ENCODE measurements at places on chromosomes 4 and X.

DNA sequence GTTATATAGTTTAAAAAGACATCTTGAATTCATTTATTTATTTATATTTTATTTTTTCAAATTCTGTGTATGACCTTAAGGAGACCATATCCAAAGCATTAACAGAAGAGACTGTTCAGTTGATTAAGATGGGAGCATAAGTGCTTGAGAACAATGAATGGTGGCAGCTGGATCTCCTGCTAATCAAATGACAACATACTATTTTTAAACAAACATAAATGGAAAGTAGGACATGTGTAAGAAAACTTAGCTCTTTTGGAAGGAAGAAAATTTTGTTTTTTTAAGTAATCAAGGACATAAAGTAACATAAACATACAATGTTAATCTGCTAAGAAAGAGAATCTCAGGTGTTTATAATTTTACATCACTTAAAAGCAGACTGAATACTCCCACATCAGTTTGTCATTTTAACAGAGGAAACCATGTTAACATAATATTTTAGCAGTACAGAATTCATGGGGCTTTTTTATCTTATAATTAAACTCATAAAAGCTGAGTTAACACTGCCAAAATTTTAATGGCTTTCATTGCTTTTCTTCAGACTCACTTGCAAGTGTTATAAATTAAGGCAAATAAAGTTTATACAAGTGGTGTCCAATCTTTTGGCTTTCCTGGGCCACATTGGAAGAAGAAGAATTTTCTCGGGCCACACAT is 95.1 kb downstream of the MAD2L1 start:
- DNase-seq: no peak

DNA sequence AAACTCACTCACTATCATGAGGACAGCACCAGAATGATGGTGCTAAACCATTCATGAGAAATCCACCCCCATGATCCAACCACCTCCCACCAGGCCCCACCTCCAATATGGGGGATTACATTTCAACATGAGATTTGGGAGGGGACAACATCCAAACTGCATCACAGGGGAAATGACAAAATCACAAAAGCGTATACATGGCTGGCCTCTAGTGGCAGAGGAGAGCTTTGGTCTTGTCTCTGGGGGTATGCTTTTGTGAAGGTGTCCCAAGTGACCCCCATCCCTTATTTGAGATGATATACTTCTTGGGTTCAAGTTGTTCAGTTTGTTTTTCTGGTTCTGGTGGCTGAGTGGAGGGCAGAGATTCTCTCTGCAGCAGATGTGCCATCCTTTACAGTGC is 8.5 kb upstream of the SETD7 start:
- DNase-seq: no peak

DNA sequence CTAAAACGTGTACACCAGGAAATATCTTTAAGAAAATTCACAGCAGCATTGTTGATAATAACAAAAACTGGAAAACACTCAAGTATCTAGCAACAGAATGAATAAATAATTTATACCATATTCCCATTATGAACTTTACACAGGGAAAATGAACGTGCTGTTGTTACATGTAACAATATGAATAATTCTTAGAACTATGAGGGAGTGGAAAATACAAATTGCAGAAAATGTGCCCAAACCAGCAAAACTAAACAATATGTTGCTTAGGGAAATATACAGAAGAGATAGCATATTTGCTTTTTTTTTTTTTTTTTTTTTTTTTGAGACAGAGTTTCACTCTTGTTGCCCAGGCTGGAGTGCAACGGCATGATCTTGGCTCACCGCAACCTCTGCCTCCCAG is 14.8 kb upstream of the FAT1 start:
- DNase-seq: no peak

DNA sequence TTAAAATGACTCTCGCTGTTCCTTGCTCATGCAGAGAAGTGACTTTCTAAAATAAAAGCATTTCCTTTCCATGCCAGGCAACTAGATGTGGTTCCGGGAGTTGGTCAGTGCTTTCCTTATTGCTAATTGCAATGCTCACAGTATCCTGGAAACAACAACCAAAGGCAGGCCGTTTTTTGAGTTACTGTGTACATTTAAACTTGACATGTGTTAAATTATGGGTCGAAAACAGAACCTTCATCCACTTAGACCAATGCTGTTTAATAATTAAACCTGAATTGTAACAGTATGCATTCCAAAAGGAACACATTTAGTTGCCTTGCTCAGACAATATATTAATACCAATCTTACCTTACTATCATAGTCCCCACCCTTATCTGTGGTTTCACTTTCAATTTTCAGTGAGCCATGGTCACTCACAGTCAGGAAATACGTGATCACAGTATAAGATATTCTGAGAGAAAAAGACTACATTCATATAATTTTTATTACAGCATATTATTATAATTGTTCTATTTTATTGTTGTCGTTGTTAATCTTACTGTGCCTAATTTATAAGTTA is 102.6 kb downstream of the HS6ST2 start:
- no peak for DNase-seq

GRCh38 chrX:153525451-153525850 is 8.0 kb downstream of the ATP2B3 start:
- no peak for DNase-seq

GRCh38 chr4:98245226-98245625 is 16.0 kb upstream of the RAP1GDS1 start:
- DNase-seq: no peak

DNA sequence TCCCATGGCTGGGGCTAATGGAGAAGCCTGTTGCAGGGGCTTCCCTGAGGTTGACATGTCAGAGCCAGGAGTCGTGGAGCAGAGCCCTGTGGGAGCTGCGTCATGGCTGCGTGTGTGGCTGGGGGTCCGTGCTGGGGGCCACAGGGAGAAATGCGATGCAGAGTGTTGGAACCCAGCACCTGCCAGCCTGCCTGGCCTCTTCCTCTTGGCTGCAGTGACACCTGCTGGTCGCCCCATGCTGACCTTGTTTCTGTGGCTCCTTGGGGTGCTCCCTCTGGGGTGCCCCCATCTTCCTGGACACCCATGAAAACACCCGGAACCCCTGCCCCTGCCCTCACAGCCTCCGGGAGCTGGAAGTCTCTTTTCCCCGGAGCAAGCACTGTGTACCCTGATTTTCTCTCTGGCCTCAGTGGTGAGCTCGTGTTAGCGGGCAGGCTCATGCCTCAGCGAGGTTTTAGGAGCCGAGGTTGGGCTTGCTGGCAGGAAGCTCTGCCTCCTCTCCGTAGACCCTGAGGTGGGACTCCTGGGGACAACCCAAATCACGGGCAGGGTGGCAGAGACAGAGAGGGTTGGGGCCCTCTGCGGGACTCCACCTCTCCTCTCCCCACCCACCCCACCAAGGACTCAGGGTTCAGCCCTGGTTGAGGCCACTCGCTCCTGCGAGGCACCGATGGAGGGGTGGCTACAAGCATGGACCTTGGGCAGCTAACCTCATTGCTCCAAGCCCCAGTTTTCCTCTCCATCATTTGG is 103.7 kb downstream of the SORCS2 start:
- peak; percentile 2 for DNase-seq

DNA sequence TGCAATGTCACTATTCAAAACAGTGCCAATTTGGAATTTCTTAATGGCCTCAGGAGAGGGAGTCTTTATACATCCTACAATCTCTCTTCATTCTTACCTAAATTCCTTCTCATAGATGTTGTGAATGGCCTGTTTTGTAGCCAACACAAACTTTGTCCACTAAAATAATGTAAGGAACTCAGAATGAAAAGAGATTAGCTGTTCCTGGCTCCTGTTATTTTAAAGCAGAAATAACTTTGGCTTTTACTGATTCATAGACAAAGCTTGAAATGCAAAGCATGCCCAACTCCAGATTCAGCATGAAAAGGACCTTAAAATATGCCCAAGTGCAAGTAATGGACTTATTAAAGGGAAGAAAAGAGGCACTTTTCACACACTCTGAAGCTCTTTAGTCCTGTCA is 146.0 kb upstream of the GPC4 start:
- no peak for DNase-seq

DNA sequence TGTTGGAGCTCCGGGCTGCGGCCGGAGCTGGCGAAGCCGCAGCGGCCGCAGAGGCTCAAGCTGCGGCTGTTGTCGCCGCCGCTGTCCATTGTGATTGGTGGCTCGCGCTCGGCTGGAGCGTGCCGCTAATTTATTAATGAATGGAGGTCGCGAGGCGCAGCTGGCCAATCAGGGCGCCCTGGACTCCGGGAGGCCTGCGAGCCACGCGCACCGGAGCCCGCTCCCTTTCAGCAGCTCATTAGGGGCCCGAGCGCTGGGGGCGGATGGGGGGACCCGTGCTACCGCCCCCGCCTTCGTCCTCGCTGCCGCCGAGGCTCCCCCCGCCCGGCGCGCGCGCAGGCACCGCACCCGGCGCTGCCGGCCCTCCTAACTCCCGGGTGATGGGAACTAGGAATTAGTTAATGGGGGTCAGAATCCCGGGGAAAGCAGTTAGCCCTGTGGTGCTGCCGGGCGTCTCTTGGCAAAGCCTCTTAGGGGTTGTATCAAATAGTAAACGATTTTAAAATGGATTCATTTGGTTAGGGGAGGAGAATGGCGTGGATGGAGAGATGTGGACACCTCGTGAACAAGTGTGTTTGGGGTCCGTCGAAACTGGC is 589 bp upstream of the NEUROG2 start:
- DNase-seq: no peak

DNA sequence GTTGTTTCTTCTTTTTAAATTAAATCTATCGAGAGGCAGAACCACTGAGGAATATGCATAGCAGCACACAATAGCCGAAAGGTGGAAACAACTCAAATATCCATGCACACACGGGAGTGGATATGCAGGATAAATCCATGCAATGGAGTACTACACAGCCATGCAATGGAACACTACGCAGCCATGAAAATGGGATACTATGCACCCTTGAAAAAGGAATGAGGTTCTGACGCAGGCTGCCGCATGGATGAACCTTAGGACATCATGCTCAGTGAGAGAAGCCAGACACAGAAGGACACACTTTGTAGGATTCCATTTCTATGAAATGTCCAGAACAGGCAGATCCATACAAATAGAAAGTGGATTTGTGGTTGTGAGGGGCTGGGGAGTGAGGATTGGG is 18.4 kb upstream of the P2RY8 start:
- no peak for DNase-seq

DNA sequence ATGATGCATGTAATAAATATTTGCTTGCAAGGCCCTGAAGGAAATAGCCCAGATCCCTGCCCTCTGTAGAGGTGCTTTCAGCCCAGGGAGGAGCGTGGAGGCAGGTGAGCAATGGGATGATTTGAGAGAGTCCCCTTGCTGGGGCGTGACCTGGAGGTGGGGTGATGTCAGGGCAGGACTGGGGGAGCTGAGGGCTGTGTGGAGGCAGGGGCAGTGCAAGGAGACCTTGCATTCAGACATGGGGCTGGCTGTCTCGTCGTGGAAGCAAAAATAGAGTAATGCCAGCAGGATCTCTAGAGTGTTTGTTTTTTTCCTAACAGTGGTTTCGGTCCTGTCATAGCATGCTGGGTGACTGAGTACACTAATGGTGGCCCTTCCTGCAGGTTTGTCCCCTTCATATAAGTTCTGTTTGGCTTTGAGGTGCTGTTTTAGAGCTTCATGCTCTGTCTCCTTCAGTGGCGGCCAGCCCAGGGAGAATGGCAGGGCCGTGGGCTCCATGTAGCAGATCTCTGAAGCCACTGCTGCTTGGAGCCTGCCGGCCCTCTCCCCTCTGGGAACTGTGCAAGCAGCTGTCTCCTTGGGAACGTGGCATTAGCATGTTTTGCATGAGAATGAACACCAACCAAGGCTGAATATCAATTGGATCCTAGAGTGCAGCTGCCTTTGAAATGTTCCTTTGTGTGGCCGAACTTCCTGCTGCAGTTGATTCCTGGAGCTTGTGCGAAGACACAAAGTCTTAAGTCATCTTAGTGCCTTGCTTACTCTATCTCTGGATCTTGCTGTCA is 39.3 kb upstream of the CLDN34 start:
- no peak for DNase-seq

- no peak for DNase-seq
Observed at GRCh38 chr4:43842594-43842993, 606.0 kb downstream of the KCTD8 start.

DNA sequence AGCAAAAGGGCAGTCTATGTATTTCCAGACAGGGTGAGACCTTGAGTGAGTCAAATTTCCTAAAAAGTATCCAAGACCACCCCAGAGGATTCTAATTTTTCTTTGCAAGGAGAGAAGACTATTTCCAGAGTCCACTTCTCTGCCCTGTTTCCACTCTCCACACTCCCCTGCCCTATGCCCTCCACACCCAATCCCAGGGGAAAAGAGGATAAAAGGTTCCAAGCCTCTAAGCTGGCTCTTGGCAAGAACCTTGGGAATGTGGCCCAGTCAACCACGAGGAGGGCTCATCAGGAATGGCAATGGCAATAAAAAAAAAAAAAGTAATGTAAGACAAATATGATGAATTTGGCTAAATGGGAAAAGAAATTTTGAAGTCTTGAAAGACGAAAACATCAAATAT is 65.9 kb downstream of the SRPX start:
- no peak for DNase-seq

DNA sequence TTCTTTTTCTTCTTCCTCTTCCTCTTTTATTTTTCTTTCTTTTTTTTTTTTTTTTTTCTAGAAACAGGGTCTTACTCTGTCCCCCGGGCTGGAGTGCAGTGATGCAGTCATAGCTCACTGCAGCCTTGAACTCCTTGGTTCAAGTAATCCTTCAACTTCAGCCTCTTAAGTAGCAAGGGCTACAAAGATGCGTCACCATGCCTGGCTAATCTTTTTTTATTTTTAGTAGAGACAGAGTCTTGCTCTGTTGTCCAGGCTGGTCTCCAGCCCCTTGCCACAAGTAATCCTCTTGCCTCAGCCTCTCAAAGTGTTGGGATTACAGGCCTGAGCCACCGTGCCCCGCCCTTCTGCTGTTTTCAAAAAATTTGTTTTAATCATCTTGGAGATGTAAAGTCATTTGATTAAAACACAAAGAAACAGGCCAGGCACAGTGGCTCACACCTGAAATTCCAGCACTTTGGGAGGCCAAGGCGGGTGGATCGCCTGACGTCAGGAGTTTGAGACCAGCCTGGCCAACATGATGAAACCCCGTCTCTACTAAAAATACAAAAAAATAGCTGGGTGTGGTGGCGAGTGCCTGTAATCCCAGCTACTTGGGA is 28.1 kb downstream of the SYNPO2 start:
- DNase-seq: no peak

DNA sequence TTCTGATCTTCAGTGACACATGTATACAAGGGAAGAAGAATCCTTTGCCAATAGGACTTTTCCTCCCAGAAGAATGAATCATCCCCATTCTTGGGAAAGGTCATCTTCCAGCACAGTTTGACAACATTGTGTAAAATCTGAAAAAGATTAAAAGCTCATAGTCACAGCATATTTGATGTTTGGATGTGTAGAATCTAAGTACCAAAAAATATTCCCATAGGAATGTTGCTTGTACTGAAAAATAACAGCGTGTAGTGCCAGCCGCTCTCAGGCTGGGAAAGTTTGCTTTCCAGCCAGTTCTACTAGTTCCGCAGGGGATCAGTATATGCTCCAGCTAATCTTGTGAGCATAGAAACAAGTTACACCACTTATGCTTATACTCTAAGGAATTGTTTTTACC is 74.7 kb upstream of the IL13RA1 start:
- DNase-seq: no peak

Data from activated T-cell treated with anti-CD3 and anti-CD28 coated beads for 48 hours (primary cell).